ENCODE measurements at places on chromosomes 1 and 21.

DNA sequence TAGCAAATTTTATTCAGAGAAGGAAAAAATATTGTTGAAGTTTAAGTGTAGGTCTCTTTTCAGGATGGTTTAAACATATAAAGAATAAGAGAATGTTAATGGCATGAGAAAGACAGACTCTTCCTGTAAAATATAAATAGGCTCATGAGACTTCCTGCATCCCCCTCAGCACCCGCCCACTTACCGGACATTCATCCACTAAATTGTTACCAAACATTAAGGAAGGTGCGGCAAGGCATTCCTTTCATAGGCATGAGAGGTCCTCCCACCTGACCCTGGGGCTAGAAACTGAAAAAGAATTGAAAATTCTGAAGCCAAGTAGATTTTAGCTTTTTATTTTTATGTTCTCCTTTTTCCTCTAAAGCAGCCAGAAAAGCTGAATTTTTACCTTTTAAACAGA, 10.6 kb upstream of the USP1 start:
- no peak for DNase-seq

DNA sequence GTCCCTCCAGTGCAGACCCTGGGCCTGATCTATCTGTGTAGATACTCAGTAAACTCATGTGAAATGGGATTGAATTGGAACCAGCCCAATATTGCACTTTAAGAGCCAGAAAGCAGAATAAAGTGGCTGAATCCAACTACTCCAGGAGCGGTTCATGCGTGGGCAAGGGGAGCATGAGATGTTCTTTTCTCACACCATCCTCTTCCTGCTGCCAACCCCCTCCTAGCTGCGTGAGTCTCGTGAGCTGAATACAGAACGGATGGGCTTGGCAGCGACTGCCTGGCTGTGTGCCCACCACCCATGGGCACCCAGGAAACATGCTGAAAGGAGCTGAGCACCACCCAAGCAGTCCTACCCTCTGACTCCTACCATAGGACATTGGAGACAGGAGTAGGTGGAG, 128.3 kb downstream of the ELAVL4 start:
- no peak for DNase-seq

- peak; percentile 22 for DNase-seq
Measured at GRCh38 chr21:41283211-41283818, 33.3 kb upstream of the FAM3B start.

DNA sequence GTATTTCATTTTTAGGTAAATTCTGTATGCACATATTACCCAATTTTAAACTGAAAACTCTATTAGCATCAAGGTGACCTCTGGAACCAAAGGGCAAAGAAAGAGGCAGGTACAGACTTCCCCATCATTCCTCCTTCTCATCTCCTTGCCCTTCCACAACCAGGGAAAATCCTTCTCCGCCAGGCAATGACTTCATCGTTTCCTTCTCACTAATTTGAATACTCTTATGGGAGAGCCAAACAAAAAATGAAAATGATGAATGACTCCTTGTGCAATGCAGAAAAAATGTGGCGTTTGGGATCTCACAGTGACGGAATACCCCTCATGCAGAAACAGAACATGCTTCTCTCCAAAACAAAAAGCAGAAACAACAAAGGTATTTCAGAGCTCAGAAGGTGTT, 83.7 kb downstream of the HLCS start:
- DNase-seq = no peak

GRCh38 chr1:87940421-87940820, 611.7 kb downstream of the LMO4 start:
- DNase-seq = no peak

- DNase-seq = no peak
Measured at GRCh38 chr1:3945916-3946840, 46.1 kb upstream of the C1orf174 start.

DNA sequence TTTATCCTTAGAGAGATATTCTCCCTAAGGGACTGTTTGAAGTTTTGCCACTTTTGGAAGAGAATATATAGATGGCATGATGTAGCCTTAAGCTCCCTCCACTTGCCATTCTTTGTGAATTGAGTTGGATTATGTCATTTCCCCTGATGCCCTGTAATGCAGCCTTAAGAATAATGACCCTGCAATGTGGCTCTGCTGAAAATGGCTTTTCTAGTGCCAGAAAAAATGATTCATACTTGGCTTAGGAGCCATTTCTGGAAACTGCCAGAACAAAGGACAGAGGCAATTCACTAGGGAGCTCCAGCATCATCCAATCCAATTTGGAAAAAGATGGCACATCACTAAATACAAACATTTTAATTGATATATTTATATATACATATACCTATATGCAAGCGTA, 265.3 kb downstream of the SPATA17 start:
- DNase-seq = no peak

DNA sequence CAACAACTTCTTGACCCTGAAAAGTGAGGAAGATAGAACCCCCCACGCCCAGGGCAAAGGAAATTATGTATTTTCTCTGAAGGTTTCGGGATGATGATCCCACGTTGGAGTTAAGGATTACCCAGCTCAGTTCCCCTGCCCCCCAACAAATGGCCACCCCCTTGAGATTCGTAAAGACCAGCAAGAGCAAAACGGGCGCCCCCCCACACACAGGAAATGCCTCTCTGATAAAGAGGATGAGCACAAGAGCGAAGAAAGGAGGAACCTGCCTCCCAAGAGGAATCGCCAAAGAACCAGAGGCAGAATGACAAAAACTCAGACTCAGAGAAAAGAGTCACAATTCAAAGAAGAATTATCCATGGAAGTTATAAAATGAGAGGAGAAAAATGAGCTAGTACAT, 576.9 kb downstream of the MATN1 start:
- DNase-seq = no peak

DNA sequence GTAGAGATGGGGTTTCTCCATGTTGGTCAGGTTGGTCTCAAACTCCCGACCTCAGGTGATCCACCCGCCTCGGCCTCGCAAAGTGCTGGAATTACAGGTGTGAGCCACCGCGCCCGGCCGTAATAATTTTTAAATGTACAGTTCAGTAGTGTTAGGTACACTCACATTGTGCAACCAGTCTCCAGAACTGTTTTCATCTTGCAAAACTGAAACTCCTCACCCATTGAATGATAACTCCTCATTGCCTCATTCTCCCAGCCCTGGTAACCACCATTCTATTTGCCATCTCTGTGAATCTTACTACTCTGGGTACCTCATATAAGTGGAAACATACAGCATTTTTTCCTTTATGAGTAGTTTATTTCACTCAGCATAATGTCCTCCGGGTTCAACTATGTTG, 3.4 kb downstream of the NLRP3 start:
- DNase-seq = no peak

DNA sequence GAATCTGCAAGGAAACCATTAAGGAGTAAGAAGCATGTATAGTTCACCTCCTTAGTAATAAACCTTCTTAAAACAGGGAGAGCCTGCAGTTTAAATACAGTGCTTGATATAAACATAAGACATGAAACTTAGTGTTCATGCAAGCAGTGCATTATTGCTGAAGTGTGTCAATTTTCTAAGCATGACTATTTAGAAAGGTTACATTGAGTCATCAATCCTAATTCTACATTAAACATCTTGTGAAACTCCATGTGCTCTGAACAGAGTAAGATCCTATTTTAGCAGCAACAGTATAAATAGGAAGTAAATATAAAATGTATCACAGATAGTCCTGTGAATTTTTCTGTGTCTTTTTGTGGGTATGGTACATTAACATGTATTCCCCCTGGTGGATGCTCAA, 135.5 kb downstream of the ESRRG start:
- DNase-seq = no peak

- no peak for DNase-seq
Measured at GRCh38 chr1:30864681-30865080, 43.9 kb downstream of the SDC3 start.

DNA sequence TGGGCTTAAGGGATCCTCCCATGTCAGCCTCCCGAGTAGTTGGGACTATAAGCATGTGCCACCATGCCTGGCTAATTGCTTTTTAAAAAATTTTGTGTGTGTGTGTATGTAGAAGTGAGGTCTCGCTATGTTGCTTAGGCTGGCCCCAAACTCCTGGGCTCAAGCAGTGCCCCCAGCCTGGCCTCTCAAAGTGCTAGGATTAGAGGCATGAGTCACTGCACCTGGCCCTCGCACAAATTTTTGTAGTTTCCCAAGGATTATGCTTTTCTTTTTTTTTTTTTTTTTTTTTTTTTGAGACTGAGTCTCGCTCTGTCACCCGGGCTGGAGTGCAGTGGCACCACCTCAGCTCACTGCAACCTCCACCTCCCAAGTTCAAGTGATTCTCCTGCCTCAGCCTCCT, 144.4 kb upstream of the HNRNPU start:
- no peak for DNase-seq

GRCh38 chr21:28496517-28496916, 496.2 kb downstream of the LTN1 start:
- DNase-seq = no peak

DNA sequence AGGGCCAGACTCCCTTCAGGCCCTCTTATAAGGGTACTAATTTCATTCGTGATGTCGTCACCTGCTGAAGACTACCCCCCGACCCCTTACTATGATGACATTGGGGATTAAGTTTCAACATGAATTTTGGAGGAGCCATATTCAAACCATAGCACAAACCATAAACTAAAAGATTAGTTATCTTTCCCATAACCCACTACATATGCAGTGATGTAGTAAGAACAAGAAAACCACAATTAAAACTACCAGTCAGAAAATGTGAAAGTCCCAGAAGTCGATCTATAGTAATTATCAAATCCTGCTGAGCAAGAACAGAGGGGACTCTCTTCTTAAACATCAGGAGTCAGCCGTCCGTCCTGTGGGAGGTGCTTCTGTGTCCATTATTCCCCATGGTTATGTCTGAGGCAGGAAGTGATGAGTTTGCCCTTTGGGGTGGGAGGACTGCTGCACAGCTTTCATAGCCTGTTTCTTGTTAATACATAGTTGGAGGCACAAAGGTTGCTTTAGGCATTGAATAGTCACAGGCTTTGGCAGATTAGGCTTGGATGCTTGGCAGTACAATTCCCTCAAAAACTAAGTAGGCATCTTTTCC, 35.9 kb upstream of the PTGFRN start:
- DNase-seq = no peak

GRCh38 chr1:21823206-21823979, 11.3 kb downstream of the LDLRAD2 start:
- no peak for DNase-seq

- no peak for DNase-seq
Measured at GRCh38 chr1:242435200-242435599, 89.3 kb downstream of the PLD5 start.
